Activated T-cell treated with anti-CD3 and anti-CD28 coated beads for 1 hour (primary cell): ENCODE measurements at places on chromosomes 16 and 17.

DNA sequence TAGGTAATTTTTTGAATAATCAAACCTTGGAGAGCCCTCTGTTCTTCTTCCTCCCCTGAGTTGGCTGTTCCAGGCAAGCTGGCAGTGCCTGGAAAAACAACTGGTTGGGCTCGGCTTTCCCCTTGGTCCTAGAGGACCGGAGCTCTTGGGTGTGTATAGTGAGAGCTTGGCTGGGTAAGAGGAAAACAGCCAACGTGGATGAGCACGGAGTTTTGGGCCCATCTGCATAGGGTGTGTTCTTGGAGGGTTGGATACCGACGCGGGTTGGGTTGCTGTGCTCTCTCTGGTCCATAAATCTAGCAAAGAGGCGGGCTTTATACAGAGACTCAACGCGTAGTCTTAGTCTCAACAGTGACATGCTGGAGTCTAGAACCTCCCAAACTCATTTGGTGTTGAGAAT is 23.2 kb downstream of the ITGB3 start:
- no peak for DNase-seq

GRCh38 chr17:83097831-83098230 is 18.4 kb downstream of the METRNL start:
- no peak for DNase-seq

- peak; percentile 20 for DNase-seq
These were observed 13.2 kb downstream of the IL4R start for GRCh38 chr16:27326738-27327585.

- no peak for DNase-seq
These were observed 131.2 kb downstream of the IRF8 start for GRCh38 chr16:86030116-86030515.

DNA sequence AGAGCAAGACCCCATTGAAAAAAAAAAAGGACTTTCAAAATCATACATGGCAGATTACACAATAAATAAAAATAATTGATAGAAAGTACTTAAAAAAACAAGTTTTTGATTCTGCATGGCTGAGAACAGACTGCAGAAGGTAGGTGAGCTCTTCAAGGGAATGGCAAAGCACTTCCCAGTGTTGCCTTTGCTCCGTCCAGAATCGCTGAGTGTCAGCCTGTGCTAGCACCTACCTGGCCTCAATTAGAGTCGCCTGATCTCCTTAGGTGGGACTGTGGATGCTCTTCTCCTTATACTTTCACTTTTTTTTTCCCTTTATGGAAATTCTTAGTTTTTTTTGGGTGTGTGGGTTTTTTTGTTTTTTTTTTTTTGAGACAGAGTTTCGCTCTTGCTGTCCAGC is 6.0 kb upstream of the TMEM220 start:
- DNase-seq, result no peak

DNA sequence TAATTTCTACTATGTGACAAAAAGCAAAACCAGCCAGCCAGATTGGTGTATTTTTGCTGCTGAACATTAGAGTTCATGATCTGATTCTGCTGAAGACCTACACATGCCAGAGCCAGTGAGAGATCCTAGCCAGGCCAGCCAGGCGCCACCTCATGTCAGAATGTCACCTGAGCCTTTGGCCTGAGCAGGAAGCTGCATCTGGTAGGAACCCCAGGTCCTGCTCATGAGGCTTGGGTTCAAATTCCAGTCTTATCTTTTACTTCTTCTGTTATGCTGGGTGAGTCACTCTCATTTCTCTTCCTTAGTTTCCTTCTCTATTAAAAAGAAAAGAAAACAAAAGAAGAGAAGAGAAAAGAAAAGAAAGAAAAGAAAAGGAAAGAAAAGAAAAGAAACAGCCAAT is 585.1 kb upstream of the CDH5 start:
- DNase-seq, result no peak

DNA sequence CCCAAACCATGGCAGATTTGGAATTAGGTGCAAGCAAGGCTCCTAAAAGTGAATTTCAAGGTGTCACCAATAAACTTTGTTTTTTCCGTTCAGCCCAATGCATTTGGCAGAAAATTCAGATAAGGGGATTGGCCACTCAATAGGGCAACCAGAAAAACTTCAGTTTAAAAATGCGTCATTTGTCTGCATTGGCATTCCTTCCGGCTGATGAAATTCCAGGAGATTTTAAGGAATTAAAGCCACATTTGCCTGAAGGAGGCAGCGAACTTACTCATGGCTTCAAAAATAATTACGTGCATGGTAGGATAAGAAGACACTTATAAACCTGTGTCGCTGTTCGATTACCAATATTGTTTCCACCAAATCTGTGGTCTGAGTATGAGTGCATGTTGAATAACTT is 151.9 kb downstream of the SALL1 start:
- no peak for DNase-seq

DNA sequence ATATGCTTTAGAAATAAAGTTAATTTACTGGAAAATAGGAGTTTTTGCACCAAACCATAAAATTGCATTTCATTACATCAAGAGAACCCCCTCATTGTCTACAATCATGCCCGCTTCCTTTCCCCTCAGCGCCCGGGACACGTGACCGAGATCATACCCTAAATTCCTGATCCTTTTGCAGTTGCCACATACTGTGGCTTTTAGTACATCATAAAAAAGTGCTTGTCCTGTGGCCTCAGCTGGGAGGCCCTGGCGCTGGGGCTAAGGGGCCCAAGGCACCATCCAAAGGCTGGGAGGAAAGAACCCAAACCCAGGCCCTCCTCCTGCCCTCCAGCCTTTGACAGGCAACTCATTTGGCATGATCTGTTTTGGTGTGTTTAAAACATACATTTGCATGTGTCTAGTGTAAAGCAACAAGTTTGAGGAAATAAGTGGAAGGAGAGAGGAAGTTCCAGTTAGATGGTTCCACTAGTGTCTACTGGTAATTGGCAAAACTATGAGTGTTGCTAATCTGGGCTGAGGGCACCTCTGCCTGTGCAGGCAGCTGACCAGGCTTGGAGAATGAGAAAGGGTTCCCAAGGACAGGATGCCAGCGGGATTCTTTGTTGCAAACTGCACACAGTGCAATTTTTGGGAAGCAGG is 6.0 kb downstream of the CDK5R1 start:
- no peak for DNase-seq

DNA sequence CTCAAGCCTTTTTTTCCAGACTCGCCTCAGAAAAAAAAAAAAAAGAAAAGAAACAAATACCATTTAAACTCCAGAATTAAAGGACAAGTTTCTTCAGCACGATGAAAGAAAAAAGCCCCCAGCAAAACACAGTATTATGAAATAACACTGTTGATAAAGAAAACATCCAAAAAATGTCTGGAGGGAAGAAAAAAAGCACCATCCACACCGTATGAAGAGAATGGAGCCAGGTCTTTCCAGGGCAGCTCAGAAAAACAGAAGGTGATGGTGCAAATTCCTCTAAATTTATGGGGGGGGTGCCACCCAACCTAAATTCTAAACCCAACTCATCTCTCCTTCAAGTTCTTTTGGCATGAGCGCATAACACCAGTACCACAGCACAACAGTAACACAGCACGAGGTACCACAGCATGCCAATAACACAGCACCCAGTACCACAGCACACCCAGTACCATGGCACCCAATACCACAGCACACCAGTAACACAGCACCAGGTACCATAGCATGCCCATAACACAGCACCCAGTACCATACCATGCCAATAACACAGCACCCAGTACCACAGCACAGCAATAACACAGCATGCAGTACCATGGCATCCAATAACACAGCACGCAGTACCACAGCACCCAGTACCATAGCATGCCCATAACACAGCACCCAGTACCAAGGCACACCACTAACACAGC is 19.0 kb downstream of the AXIN1 start:
- no peak for DNase-seq

- DNase-seq, result no peak
These were observed 199.0 kb upstream of the SOX9 start for GRCh38 chr17:71921796-71922195.

GRCh38 chr17:19726631-19727376 is 10.4 kb upstream of the SLC47A2 start:
- no peak for DNase-seq

DNA sequence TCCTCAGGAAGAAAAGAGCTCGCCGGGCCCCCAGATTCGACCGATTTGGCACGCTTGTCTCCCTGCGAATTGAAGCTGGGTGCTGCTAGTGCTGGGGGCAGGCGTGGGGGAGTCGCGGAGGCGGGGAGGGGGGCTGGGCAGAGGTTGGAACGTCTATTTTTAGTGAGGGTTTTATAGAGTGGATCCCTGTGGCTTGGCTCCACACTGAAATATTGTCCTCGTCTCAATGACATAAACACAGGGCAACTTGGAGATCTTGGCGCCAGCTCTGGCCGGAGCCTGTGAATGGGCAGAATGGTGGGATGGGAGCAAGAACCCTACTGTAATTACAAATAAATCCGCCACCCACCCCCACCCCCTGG is 15.7 kb upstream of the NOG start:
- no peak for DNase-seq

DNA sequence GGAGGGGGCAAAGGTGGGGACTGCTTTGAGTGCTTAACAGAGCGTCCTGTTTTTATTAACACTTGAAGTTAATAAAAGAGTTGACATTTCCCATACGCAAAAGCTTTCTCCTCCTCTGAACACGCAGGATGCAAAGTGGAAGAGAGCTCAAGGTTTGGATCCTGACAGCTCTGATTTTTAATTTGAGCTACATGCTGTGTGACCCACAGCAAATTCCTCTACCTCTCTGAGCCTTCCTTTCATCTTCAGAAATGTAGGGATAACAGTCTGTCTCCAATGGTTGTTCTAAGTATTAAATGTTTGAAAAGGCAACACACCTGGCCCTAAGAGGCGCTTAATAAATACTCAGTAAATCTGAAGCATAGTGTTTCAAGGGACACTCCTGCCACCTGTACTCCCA is 93.0 kb downstream of the CDYL2 start:
- no peak for DNase-seq

DNA sequence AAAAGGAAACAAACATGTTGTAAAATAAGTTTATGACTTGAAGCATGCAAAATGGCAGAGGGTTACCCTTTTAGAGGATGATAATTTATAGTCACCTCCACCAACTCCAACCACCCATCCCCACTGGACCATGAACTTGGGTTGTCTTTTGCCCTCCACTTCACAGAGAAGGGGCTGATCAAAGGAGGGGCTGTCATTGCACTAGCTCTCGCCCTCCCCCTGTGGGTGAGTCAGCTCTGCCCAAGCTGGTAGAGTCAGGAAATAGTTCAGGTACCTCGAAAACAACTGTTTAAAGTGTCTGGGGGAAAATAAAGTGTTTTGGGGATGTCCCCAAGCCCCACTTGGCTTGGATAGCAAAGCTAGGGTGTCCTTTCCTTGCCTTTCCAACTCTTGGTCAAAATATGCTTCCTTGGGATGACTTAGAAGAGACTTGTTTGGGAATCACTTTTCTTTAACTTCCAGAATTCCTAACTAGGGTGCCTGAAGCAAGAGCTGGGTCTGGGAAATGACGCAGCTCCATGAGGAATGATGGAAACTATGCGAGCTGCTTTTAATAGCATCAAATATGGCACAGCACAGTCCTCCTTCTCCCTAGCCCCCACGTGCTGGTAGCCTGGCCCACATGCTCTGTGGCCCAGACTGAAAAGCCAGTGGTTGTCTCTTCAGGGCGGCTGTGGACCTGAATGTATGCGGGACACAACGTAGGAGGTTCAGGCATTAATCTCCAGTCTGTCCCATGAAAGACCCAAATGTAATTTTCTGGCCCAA is 40.7 kb downstream of the TBX4 start:
- DNase-seq, result no peak

GRCh38 chr17:33944412-33944811 is 310.7 kb upstream of the CCL2 start:
- DNase-seq, result no peak

GRCh38 chr16:22282254-22282892 is 14.8 kb upstream of the POLR3E start:
- DNase-seq, result no peak

DNA sequence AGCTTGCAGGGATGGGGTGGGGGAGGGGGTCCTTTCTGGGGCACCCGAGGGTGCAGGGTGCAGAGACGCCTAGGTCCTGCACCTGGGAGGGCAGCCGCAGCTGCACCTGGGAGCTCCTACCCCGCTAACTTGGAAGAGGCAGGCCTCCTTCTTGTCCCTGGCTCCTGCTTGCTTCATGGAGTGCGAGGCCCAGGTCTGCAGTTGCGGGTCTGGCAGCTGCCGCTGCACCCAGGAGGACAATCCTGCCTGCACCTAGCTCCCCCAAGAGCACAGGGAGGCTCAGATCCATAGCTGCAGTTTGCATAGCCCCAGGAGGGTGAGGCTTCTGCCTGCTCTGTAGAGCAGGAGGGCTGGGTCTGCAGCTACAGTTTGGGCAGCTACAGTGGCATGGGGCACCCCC is 26.6 kb downstream of the GNGT2 start:
- no peak for DNase-seq

GRCh38 chr17:2137342-2138098 is 82.6 kb downstream of the HIC1 start:
- no peak for DNase-seq

GRCh38 chr16:813204-813915 is 12.8 kb upstream of the GNG13 start:
- DNase-seq, result peak; percentile 40

- DNase-seq, result no peak
These were observed 77.4 kb upstream of the MAF start for GRCh38 chr16:79677799-79678530.

DNA sequence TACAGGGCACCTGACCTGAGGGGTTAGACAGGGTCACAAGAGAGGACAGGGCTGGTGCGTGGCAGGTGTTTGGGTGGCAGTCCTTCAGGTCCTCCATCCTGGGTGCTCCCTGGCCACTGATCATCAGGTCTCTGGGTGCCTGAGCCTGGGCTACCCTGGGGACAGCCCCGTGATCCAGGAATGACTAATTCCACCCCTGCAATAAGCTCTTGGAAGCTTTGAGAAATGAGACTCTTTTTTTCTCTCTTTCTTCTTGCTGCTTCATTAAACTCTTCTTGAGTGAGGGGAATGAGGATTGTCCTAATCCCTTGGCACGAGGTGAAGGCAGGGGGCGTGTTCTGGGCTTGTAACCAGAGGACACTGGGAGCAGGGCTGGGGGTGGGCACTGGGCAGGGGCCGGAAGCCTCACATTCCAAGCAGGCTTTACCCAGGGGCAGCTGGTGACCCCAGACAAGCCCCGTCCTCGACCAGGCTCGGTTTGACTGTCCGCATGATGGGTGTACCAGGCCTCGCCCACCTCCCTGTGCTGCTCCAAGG is 21.4 kb upstream of the SPNS2 start:
- DNase-seq, result no peak

GRCh38 chr17:2418572-2418971 is 17.7 kb upstream of the MNT start:
- no peak for DNase-seq

- DNase-seq, result no peak
These were observed 395.2 kb downstream of the WWOX start for GRCh38 chr16:78494674-78495073.

DNA sequence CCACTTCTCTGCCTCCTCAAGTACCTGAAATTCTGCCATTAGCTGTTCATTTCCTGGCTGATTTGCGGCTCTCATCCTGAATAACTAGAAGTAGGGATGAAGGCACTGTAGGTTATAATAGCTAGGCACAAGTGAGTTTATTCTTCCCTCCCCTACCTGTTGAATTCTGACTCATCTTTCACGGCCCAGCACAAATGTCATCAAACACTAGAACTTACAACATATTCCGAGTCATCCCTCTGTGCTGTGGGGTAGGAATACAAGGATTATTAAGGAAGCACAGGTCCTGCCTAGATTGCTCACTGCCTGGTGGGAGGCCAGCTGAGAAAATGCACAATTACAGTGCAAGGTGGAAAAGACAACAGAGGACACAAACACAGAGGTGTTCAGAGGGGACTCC is 103.7 kb upstream of the ASIC2 start:
- DNase-seq, result no peak
